ENCODE measurements at places on chromosomes 2 and 18.

DNA sequence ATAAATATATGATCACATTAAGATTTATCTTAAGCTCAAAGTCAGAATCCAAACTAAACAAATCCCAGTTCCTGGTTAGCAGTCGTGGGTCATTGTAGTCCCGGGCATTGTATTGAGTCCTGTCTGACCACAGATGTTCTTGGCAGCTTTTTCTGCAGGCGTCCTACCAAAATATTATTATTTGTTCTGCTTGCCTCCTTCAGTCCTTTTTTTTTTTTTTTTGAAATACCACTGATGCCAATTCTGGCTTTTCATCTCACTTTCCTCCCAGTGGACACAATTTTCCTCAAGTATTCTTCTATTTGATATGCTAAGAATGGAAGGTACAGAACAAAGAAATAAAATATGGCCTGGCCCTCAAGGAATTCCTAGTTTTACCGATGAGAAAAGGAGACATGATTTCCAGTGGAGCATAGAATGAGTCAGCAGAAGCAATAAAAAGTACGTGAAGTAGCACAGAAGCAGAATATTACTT, 151.6 kb downstream of the CSRNP3 start:
- DNase-seq = no peak

GRCh38 chr18:50190236-50190635, 4.7 kb downstream of the MYO5B start:
- DNase-seq = no peak

DNA sequence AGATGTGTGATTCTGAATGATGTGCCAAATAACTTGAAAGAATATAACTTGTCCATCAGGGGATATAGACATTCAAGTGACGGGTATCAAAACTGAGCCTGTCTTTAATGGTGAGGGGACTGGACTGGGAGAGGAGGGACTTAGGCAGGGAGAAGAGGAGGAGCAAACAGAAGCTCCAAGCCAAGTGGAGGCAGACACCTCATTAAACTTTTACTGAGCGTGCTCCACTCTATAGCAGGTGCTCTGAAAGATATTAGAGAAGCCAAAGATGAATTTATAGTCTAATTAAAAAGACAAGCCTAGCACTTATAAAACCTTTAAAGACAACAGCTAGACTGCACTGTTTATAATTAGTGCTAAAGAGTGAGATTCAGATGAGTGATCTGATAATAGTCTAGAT, 47.7 kb upstream of the SMAD2 start:
- no peak for DNase-seq

DNA sequence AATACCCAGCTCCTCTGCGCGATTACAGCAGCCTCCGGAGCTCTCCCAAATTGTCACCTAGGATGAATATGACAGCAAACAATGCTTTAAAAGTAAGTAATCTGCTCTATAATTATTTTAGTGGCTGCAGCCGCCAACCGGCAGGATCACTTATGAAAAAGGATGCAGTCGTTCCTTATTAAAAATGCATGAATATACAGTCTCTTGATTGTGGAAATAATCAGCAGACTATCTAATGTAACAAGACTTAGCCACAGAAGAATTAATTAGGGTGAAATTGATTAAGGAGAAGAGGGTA, 71.8 kb upstream of the STPG4 start:
- no peak for DNase-seq

GRCh38 chr2:178142274-178143065, 30.2 kb downstream of the RBM45 start:
- DNase-seq = no peak
